ENCODE measurements at places on chromosomes 3 and 15. TPM values are rescaled to one million over a fixed set of nuclear protein-coding genes. Genes with fewer than 3 reads are reported as not detected.

The SPESP1 gene
- total RNA-seq: 3.2 TPM

DNA sequence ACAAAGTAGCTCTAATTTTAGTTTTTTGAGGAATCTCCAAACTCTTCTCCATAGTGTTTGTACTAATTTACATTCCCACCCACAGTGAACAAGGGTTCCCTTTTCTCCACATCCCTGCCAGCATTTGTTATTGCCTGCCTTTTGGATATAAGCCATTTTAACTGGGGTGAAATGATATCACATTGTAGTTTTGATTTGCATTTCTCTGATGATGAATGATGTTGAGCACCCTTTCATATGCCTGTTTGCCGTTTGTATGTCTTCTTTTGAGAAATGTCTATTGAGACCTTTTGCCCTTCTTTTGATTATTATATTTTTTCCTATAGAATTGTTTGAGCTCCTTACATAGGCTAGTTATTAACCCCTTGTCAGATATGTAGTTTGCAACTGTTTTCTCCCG lies 239.9 kb upstream of the TPM1 start:
- no peak for DNase-seq

The FAM107A gene
- 32.7 TPM for total RNA-seq

DNA sequence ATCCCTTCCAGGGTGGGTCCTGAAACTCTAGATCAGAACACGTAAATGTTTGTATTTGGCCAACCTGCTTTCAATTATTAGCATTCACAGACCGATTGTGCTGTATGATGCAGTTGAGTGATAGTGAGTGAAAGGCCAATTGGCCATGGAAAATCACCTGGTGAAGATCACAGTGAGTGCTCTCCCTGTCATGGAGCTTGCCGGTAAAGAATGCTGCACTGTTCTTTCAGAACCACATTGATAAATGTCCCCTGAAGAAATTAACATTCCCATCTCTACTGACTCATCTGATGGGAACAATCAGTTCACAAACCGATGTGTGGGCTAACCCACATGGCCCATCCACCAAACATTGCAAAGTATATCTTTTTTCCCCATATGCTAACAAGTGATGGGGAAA lies 324.8 kb upstream of the TBL1XR1 start:
- no peak for DNase-seq

The TNIK gene
- 13.9 TPM for total RNA-seq

DNA sequence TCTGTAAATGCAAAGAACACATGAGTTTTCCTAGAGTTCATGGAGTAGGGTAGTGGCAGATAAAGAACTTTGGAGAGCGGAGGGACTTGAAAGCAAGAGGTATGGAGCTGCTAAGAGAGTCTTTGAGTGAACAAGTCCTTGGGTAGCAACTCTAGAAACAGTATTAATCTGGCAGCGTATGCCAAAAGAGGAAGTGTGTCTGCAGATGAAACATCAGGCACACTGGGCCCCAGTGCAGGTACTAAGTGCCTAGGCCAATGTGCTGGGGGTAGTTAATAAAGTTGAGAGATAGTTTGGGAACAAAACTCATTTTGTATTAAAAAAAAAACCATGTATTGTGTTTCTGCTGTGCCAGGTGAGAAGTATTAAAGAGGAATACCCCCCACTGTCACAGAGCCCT lies 223.0 kb upstream of the STRIT1 start:
- DNase-seq: no peak

DNA sequence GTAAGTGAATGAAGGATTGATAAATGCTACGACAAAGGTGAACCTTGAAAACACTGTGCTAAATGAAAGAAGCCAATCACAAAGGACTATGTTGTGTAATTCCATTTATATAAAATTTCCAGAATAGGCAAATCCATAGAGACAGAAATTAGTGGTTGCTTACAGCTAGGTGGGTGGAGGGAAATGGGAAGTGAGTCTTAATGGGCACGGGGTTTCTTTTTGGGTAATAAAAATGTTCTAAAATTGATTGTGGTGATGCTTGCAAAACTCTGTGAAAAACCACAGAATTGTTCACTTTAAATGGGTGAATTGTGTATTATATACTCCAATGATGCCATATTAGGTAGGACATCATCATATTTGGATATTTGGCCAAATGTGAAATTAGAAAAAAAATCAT lies 20.9 kb upstream of the TEX9 start:
- DNase-seq: no peak

- DNase-seq: no peak
Measured at GRCh38 chr3:162842549-162843216, 1346.1 kb downstream of the OTOL1 start.

- DNase-seq: peak; percentile 32
Measured at GRCh38 chr15:68646696-68647095, 67.9 kb downstream of the CORO2B start.

The CSPG5 gene
- total RNA-seq: 1.7 TPM

DNA sequence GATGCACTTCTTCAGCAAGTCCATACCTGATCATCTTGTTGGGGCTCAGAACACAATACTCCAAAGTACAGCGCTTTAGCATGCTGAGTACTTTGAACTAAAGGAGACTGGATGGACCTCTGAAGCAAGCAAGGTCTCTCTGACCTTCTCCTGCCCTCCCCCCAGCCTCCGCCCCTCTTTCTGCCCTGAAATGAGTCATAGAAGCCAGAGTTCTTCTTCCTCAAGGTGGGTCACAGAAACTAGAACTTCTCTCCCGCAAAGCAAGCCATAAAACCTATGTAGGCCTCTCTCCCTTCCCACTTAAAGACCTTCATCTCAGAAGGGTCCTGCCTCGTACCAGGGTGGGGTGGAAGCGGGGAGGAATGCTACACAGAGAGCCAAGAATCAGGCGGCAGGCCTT lies 230.5 kb upstream of the PROK2 start:
- no peak for DNase-seq

GRCh38 chr3:61734749-61735686 lies 173.6 kb downstream of the PTPRG start:
- no peak for DNase-seq

GRCh38 chr15:100926971-100927756 lies 8.0 kb downstream of the LRRK1 start:
- no peak for DNase-seq

DNA sequence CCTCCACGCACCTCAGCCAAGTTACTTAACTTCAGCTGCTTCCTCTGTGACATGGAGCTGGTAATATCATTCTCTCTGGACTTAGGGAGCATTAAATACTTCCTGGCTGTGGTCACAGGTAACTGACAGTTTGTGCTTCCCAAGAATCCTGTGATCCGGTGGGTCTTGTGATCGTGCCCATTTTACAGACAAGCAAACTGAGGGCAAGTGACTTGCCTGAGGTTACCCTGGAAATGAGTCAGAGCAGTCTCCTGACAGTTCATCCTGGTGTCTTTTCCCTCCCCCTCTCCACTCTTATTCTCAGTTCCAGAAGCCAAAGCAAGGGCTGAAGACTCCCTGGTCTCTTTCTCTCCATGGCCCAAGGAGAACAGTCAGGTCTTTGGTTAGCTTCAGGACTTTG lies 35.9 kb downstream of the ACAN start:
- DNase-seq: no peak

GRCh38 chr15:88484682-88485331 lies 17.3 kb downstream of the MRPS11 start:
- DNase-seq: no peak

- no peak for DNase-seq
Measured at GRCh38 chr3:168707900-168708299, 612.2 kb upstream of the GOLIM4 start.

DNA sequence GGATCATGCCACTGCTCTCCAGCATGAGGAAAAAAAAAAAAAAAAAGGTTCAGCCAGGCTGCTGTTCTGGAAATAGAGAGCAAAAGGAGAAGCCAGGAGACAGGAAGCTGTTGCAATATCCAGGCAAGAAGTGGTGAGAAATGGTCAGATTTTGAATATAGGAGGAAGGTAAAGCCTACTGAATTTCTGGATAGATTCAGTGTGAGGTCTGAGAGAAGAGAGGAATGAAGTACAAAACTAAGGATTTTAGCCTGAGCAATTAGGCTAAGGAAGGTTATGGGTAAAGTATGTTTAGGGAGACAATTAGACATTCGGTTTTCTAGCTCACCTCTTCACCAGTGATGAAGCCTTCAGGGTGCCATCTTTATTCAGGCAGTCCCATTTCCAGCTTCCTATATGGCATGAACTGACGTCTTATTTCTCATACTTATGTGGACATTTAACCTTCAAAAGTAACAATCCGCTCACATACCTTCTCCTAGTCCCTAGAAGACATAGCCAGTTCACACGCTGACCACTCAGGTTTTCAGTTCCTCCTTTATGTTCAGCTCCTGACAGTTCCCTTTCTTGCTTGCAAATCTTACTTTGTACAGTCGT lies 57.2 kb downstream of the KIF9 start:
- DNase-seq: no peak

GRCh38 chr3:143661677-143662076 lies 186.6 kb downstream of the SLC9A9 start:
- no peak for DNase-seq

The AMOTL2 gene
- total RNA-seq: 46.2 TPM

- no peak for DNase-seq
Measured at GRCh38 chr3:29677421-29677820, 396.6 kb downstream of the RBMS3 start.

DNA sequence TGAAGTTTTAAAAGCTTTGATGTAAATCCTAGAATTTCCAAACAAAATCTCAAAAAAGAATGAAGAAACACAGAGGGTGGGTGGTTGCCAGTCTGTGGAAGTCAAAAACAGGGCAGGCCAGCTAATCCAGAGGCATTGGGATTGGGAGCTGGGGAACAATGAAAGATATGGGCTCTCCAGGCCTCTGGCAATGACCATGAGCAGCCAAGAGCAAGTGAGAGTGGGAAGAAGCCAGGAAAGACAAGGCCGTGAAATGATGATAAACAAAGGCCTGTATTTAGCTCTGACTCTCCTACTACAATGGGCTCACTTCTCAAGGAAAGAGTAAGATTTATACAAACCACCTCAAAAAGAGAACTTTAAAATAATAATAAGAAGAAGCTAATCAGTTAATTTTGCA lies 248.5 kb downstream of the ZMAT3 start:
- no peak for DNase-seq

- no peak for DNase-seq
Measured at GRCh38 chr3:60228823-60229222, 1022.4 kb downstream of the FHIT start.

DNA sequence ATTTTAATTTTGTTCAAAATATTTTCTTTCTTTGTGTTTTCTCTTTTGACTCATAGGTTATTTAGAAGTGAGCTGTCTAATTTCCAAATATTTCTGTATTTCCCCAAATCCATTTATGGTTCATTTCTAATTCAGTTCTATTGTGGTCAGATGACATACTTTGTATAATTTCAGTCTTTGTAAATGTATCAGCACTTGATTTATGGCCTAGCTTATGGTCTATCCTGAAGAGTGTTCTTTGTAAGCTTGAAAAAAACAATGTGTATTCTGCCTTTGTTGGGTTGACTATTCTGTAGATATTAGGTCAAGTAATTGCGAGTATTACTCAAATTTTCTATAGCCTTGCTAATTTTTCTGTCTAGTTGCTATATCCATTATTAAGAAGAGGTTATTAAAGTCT lies 311.2 kb downstream of the OCA2 start:
- DNase-seq: no peak

- DNase-seq: peak; percentile 89
Measured at GRCh38 chr15:43517354-43518196, at the start of gene MAP1A. MAP1A (plus strand) TSS chr15:43517608; CDS start chr15:43521474, 3,866 bp downstream.

DNA sequence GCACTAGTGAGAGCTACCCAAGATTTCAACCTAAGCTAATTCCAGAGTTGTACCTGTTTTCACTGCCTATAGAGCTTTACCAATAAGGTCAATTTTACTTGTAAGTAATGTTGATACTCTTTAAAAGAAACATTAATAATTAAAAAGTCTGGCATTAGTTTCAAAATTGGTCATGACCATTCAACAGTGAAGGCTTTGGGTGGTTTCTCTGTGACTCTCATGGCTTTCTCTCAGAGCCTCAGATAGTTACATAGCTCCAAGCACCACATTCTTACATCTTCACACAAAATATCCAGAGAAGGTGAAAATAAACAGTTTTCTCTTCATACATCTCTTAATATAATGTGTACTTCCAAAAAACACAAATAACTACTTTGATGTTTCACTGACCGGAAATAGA lies 61.5 kb upstream of the TCF12 start:
- DNase-seq: no peak

The MAP2K5 gene
- total RNA-seq: 17.1 TPM

- DNase-seq: no peak
Measured at GRCh38 chr3:24474862-24475261, 19.8 kb downstream of the THRB start.

DNA sequence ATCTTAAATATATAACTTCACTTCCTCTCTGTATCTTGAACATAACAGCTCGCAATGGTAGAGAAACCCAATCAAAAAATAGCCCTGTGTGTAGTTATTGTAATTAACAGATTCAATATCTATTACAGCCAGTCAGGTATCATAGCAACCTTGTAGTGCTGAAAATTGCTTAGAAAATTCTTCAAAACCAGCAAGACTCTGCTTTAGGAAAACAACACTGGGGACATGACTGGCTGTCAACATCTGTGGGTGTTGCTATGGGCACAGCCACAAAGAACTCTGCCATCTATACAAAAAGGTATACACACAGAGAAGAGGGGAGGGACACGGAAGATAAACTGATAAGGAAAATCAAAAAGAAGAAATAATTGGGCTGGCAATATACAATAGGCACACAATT lies 101.2 kb downstream of the WDR72 start:
- DNase-seq: no peak

DNA sequence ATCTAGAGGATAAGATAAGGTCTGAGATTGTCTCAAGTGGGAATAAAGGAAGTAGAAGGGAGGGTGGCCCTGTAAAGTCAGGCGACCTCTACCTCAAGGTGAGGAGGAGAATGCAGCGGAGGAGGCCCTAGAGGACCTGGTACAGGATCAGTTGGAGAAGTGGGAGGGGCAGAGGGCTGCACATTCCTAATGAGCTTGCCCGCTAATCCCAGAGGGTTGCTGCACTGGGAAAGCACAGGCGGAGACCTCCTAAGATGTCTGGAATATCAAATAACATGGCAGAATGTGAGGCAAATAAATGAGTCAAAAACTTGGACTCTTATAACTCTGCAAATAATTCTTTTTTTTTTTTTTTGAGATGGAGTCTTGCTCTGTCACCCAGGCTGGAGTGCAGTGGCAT lies 30.2 kb upstream of the VPS8 start:
- DNase-seq: no peak

The TMEM207 gene
- total RNA-seq: not detected

The MAN2A2 gene
- total RNA-seq: 57.6 TPM

The PIAS1 gene
- total RNA-seq: 75.4 TPM

The FES gene
- total RNA-seq: 35.5 TPM

DNA sequence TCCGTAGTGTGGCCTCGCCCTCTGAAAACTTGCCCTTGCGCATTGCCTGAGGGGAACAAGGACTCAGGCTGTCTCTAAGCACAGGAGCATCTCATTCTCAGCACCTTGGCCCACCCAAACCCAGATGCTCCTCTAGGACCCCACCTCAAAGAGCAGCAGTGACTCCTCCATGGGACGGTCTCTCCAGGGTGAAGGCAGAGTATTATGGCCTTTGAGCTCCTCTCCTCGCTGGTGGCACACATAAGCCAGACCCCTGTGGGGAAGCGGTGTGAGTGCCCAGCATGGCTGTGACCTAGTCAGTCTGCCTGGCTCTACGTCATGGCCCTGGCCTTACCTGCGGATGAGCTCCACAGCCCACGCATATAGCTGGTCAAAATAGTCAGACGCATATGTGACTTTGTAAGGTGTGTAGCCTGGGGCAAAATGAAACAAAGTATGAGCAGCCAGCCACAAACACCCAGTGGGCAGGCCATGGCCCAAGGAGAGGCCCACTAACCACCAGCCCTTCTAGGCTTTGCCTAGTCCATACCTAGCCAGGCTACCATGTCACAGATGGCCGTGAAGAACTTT lies 4.4 kb downstream of the QARS1 start:
- DNase-seq: no peak

Data from sigmoid colon (tissue), 7 donors.